ENCODE measurements at places on chromosomes 7 and 10. TPM values are rescaled to one million over a fixed set of nuclear protein-coding genes. Genes with fewer than 3 reads are reported as not detected.

Gene PLA2G12B
- total RNA-seq, result 0.14 TPM

GRCh38 chr7:140085447-140085846, 22.7 kb upstream of the PARP12 start:
- no peak for DNase-seq

DNA sequence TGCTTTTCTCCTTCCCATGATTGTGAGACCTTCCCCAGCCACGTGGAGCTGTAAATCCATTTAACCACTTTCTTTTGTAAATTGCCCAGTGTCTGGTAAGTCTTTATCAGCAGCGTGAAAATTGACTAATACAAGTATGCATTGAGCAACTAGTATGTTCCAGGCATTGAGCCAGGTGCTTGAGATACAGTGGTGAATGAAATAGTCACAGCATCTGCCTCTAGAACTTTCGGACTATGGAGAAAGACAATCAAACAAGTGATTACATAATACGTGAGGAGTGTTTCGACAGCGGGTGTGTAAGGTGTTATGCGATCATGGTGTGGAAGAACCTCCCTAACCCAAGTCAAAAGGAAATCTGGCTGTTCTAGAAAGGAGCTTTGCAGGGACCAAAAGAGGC, 21.6 kb upstream of the NUP205 start:
- no peak for DNase-seq

DNA sequence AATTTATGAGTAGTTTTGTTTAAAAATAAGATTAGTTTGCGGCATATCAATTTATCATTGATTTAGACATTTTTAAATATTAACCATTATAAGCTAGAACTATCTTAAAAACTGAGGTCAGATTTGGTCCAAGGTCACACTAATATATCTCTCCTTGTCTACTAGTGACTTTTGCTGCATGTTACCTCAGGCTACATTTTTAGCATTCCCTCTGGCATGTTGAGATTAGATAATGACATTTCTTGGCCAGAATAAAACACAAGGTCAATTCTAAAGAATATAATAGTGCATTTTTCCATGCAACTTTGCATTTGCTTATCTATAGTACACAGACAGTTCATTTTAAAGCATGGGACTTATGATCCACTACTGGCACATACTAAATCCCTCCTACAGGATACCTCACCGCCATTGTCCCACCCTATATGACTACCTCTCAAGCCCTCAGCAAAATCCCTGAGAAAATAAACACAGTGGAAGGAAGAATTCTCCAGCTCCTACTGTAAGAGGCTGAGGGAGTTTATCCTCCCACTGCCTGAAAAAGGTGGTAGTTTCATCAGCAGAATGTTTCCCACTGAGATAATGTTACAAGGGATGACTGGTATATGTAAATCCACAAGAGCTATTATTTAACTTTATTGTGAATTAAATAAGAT, 816.4 kb downstream of the GRM8 start:
- DNase-seq, result no peak

DNA sequence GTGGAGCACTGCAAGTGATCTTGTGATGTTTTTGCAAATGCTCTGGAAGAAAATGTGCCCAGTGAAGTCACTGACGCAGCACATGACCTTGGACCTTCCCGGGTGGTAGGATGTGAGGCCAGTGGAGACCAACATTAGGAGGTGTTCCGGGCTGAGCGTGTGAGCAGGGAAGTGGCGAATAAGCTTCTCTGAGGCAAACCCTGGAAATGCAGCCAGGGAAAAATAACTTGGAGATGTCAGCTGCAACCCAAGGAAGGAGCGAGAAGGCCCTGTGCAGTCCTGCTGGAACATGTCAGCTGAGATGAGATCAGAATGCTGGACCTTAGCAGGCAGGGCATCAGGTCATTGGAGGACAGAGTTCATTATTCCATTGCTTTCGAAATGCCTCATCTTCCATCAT, 18.6 kb upstream of the SDK1 start:
- DNase-seq, result no peak

Gene SMURF1
- 17.5 TPM for total RNA-seq

GRCh38 chr10:127414024-127414423, 135.1 kb upstream of the NPS start:
- DNase-seq, result peak; percentile 25

Gene HTR5A
- total RNA-seq, result not detected

GRCh38 chr10:84098667-84099066, 40.6 kb upstream of the GHITM start:
- DNase-seq, result no peak

DNA sequence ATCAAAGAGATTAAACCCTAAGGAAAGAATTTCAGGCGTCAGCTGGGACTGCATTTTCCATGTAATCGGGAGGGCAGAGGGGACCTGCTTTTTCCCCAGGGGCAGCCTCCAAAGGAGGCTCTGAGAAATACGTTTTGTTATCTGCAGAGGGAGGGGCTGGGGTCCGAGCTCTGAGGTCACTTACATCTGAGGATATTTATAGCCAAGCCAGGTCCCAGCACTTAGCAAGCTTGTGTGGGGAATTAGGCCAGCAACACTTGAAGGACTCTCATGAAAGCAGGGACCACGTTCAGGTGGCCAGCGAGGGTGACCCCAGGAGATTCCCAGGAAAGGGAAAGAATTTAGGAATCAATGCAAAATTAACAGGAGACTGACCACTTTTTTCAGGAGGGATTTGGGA, 20.6 kb upstream of the GDI2 start:
- no peak for DNase-seq

GRCh38 chr7:103344453-103345149, at the start of gene DNAJC2:
DNAJC2 (minus strand) TSS chr7:103344767; CDS start chr7:103344622, 145 bp downstream.
- peak; percentile 94 for DNase-seq

Gene ASL
- total RNA-seq, result 17.9 TPM

Gene GPRIN2
- 9.1 TPM for total RNA-seq

DNA sequence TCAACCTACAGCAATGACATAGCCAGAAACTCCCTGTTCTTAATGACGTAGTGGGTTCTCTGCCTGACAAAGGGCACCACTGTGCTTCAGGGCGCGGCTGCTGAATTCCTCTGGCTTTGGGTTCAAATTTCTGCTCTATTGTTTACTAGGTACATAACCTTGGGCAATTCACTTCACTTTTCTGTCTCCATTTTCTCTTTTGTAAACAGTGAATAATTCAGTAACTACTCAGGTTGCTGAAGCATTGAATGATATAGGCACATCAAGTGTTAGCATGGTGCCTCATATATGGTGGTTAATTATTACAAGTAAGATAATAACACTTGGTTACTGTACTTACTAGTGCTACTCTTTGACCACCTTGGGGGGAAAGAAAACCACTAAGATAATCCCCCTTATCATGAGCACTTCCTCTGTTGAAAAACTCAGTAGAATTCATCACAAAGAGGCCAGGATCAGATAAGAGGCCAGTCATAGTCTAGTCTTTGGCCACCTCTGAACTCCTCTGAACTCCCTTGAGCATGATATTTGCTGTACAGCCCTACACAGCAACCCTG, 92.0 kb upstream of the AHR start:
- DNase-seq, result no peak

Data from cardiac muscle cell (in vitro differentiated cells and primary cell).